ENCODE measurements at places on chromosomes 5 and 9. TPM values are rescaled to one million over a fixed set of nuclear protein-coding genes. Genes with fewer than 3 reads are reported as not detected.

Gene RGMB
- 33.4 TPM for total RNA-seq

Gene FRRS1L
- total RNA-seq: under 0.01 TPM

Gene C9
- total RNA-seq: not detected

Gene GRM6
- total RNA-seq: not detected

Gene CNTNAP3
- 0.53 TPM for total RNA-seq

Gene OTP
- not detected for total RNA-seq

Gene STPG3
- not detected for total RNA-seq

Gene PCDHA5
- total RNA-seq: not detected

Gene CRAT
- 78.4 TPM for total RNA-seq

Gene TAF1L
- not detected for total RNA-seq

Gene CHSY3
- total RNA-seq: 5.0 TPM

Gene PCDHB11
- not detected for total RNA-seq

Gene ADCY2
- not detected for total RNA-seq

Gene C8G
- total RNA-seq: not detected

Gene ADRA1B
- total RNA-seq: under 0.01 TPM

Gene CCL27
- 0.58 TPM for total RNA-seq

Gene SPATA31D4
- not detected for total RNA-seq

Gene TERT
- total RNA-seq: not detected

Gene MARCHF3
- 10.1 TPM for total RNA-seq

Gene FBP1
- not detected for total RNA-seq

Gene CD72
- total RNA-seq: 0.35 TPM

Gene B4GALT7
- total RNA-seq: 60.8 TPM

Gene PCDHB13
- total RNA-seq: not detected

Gene TUSC1
- total RNA-seq: 6.9 TPM

Gene CDC23
- total RNA-seq: 22.5 TPM

Gene ST6GALNAC4
- total RNA-seq: 43.2 TPM

Gene RGS7BP
- total RNA-seq: not detected

Gene PCDHB10
- 0.58 TPM for total RNA-seq

Gene PCDHGB2
- total RNA-seq: 0.53 TPM

Gene FOXI1
- total RNA-seq: not detected

Gene ANKRD31
- total RNA-seq: not detected

Gene PDE6A
- total RNA-seq: not detected

Gene TTLL11
- 4.3 TPM for total RNA-seq

Gene FABP6
- total RNA-seq: not detected

Gene FAM163B
- total RNA-seq: not detected

Measured in myometrial cell (primary cell).